ENCODE measurements at places on chromosomes 5 and 9.

DNA sequence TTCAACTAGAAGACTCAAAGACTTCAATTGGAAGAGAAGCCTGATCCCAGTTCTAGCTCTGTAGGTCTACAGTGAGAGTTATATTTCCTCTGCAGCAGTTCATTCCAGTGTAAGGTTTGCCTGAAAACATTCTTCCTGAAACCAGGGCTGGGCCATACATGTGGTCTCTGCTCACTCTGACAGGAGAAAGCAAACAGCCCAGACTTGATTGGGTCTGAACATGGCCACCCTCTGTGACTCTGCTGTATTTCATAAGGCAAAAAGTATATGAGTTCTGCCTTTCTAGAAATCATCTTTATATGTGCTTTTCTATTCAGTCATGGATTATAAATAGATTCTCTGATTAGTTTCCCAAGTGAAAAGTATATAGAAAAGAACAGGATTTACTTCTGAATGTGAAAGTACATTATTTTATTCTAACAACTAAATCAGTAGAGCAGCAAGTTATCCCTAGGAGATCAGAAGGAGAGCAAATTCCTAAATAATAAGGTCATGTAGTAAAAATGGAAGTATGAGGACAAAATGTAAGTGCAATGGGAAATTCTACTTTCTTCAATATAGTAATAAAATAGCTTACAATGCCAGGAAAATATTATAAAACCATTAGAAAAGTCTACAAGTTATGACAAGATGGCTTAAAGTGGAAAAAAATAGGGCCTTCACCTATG is 144.3 kb downstream of the EFNA5 start:
- DNase-seq = no peak

DNA sequence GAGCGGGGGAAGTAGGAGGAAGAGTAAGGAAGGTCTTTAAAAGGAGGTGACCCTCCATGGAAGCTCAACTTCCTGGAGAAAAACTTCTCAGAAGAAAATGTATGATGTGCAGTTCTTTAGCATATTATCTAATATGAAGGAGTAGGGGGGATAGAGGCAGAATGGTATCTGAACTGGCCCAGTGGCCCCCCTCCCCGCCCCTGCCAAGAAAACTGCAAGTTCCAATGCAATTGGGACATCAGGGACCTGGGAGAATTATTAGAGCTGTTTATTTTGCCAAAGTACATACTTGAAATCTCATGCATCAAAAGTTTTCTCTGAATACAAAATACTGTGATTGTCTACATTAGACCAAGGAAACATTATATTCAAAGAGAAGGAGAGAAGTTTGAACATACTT is 40.6 kb upstream of the GAS1 start:
- DNase-seq = no peak

DNA sequence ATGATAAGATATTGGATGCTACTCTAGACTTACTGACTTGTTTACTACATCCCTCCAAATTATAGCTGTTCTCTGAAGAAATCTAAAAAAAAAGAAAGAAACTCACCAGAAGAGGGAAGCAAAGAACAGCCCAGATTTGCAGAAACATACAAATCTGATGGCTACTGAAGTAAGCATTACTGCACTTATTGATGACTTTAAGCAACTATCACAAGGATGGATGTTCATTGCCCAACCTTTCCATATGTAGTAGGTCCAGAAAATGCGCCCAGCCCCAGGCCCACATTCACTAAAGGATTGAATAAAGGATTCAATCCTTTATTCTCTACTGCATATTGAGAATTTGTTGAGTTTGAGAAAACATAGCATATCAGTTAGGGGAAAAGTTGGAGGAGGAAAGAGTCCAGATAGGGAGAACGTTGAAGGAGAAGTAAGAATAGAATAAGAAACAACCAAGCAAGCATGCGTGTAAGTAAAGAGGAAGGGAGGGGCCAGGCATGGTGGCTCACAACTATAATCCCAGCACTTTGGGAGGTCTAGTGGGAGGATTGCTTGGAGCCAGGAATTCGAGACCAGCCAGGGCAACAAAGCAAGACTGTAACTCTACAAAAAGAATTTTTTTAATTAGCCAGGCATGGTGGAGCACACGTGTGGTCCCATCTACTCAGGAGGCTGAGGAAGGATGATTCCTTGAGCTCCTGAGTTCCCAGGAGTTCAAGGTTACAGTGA is 33.8 kb upstream of the DTWD2 start:
- no peak for DNase-seq

DNA sequence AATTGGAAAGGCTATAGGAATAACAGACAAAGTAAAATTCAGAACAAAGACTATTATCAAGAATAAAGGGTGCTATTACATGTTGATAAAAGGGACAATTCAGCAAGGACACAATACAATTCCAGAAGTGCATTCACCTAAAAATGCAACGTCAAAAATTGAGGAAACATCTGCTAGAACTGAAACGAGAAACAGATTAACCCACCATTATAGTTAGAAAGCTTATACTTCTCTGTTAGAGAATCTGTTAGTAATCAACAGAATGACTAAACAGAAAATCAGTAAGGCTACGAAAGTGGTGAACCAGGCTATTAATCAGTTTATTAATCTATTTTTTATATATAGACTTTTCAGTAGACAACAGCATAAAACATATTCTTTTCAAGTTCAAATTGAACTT is 14.8 kb downstream of the FCN1 start:
- DNase-seq = no peak

DNA sequence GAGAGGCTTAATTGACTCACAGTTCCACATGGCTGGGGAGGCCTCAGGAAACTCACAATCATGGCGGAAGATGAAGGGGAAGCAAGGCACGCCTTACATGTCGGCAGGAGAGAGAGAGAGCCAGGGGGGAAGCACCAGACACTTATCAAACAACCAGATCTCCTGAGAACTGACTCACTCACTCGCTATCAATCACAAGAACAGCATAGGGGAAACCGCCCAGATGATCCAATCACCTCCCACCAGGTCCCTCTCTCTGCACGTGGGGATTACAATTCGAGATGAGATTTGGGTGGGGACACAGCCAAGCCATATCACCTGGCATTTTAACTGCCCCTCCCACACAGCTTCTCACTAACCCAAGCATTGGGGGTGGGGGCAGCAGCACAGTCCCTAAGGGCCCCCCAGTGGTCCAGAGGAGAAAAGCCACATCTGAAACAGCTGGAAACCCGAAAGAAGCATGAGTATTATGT is 76.1 kb upstream of the ASS1 start:
- no peak for DNase-seq

DNA sequence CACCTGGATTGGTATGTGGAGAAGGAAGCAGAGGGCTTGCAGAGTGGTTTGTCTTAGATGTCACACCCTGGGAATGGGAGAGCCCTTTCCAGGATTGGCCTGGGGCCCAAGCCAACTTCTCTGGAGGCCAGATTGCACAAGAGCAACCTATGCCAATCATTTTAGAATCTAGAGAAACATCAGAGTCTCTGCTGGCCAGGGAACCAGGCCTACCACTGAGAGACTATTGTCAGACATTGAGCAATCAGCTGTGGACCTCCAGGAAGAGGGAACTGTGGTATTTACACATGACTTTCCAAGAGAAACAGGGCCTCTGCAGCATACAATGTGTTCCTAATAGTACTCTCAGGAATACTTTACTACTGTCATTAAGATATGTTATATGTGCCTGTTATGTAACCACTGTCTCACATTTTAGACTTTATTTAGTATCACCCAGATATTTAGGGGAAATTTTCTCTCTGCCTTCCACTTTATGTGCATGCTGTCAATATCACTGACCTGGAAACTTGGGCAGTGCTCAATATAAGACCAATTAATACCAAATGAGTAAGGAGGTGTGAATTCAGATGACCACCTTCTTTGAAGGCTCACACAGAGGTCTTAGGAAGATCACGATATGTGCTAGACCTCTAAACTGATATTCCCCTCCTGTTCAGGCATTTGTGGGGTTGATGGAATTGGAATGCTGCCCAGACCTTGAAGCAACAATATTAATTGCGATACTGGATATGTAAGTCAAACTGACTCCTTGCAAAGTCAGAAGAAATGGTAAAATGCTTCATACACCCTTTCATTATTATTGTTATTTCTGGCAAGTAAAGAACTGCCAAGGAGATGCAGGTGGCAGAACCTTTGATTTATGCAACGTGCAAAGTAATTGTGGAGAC is 20.5 kb upstream of the CCL28 start:
- DNase-seq = no peak

GRCh38 chr5:114500756-114501155 is 138.9 kb downstream of the KCNN2 start:
- no peak for DNase-seq

DNA sequence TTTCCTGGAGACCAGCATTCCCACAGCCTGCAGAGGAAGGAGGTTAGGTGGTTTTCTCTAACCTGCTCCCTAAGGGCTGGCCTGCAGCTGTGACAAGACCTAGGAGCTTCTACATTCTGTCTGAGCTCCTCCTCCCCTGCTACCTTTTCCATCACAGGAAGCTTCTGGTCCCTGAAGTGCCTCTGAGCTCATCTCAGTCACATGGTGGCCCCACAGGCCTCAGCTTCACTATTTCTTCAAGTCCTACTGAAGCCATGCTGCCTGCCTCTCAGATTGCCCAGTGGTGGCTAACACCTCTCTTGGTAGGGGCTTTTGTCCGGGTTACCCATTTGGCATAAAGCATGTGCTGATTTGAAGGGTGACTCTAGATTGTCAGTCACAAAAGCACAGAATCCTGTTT is 259.4 kb downstream of the CRB2 start:
- DNase-seq = no peak

DNA sequence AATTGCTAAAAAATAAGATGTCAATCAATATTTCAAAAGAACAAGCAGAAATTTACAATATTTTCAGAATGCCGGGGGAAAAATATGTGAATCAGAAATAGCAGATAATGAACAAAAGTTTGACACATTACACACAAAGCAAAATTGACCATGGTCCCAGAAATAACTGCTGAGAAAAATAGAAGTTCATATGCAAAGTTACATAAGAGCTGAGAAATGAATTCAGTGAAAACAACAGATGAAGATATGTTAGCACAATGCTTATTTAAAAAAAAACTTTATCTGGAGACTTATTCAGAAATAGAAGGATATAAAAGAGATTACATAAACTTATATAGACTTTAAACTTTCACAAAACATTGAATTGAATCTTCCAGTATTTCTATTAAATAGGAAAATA is 1483.7 kb upstream of the ACO1 start:
- DNase-seq = no peak

- no peak for DNase-seq
Measured at GRCh38 chr9:105330755-105331154, 86.3 kb downstream of the SLC44A1 start.

DNA sequence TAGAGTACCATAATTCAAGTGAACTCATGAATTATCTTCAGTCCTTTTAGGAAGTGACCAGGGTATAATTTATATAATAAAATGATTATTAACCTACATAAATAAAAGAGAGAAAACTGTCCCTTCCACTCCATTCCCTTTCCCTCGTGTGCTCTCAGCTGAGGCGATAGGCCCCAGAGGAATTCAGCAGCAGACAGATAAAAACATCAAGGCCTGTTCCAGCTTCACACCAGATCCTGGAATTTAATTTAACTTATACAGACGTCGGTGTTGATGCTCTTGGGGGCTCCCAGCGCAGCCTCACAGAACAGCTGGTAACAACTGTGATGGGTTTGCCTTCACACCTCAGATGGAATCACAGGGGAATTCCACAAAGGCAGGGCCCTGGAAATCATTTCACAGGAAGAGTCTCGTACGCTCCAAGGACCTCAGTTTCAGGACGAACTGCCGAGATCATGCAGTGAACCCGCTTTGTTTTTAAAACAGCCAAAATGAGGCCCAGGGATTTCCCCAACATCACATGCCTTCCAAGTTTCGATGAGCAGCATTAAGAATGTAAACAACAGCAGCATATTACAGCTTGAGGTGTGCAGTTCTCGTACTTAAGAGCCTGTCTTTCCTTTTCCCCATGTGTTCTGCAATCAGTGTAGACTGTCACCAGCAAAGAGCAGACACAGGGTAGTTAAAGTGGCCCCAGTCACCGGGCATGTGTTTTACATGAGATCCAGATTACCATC is 73.6 kb upstream of the ALDH1B1 start:
- DNase-seq = no peak

GRCh38 chr9:8628791-8629190 is 829.2 kb upstream of the DMAC1 start:
- DNase-seq = no peak

- DNase-seq = peak; percentile 52
Measured at GRCh38 chr9:131733541-131734061, 6.3 kb downstream of the RAPGEF1 start.

DNA sequence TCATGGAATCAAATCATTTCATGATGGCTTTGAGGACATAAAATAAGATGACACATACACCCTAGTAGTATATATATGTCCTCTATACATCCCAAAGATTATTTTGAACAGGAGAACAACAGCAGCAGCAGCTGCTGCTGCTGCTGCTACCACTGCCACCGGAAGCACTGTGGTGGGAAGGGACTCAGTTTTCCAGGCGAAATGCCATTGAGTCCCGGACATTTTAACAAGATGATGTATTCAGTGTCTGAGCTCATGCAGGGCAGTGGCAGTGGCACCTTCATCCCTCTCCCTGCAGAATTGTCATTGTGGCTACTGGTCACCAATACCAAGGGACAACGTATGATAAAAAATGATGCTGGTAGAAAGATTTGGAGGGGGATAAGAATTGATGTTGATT is 151.3 kb downstream of the CHSY3 start:
- DNase-seq = no peak

DNA sequence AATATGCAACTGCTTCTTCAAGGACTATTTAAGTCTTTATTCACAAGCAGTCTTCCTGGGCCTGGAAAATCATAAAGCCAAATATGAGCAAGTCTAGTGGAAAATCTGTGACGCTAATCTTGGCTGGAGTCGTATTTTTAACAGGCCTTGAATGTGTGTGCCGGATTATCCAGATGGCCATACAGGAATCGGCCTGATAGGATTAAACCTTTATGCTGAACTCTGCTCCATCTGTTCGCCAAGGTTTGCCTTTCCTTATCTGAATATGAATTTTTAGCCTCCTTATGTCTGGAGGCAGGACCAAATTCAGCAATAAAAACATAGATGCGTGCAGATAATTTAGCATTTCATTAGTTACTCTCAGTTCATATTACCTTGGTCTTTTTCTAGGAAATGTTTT is 294.5 kb downstream of the EBF1 start:
- no peak for DNase-seq

DNA sequence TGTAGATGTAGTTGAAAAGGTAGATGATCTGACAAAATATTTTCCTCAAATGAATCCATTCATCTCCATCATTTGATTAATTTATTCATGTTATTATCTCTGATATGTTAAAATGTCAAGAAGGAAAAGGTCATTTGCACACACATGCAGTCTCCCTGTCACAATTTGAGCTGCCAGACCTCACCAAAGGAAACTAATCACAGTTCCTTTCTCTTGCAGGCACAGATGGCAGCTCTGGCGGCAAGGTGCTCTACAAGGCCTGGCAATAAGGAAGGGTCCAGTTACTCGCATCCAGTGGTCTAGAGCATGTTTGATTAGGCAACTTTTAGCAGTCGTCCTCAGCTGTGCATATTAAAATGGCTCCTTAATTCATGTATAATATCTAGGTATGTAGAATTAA is 120.1 kb downstream of the FEM1C start:
- DNase-seq = no peak
